ENCODE measurements at places on chromosomes 6 and 20. TPM values are rescaled to one million over a fixed set of nuclear protein-coding genes. Genes with fewer than 3 reads are reported as not detected.

The C20orf144 gene
- total RNA-seq = not detected

The SYCP2L gene
- total RNA-seq = not detected

The ABHD16B gene
- not detected for total RNA-seq

The LGSN gene
- total RNA-seq = 0.30 TPM

The NFS1 gene
- 73.2 TPM for total RNA-seq

The FKBP1C gene
- 0.31 TPM for total RNA-seq

The SLC17A1 gene
- total RNA-seq = not detected

The MEI4 gene
- not detected for total RNA-seq

The SLCO4A1 gene
- total RNA-seq = 52.1 TPM

The CLDN20 gene
- not detected for total RNA-seq

The GCM1 gene
- total RNA-seq = 0.24 TPM

The SLC22A2 gene
- not detected for total RNA-seq

The C6orf52 gene
- not detected for total RNA-seq

The HLA-DPA1 gene
- total RNA-seq = 95.6 TPM

The LPIN3 gene
- 77.8 TPM for total RNA-seq

The IMPG1 gene
- not detected for total RNA-seq

The GJE1 gene
- not detected for total RNA-seq

The KIAA1755 gene
- 3.3 TPM for total RNA-seq

The CYP24A1 gene
- total RNA-seq = 2.5 TPM

The SDCBP2 gene
- total RNA-seq = 74.4 TPM

The MRPL2 gene
- total RNA-seq = 21.2 TPM

The IP6K3 gene
- total RNA-seq = 0.83 TPM

The PACSIN1 gene
- total RNA-seq = not detected

The TPD52L1 gene
- 180 TPM for total RNA-seq

The KCNB1 gene
- 2.5 TPM for total RNA-seq

The OR12D3 gene
- total RNA-seq = not detected

The GGTLC1 gene
- not detected for total RNA-seq

The NRSN1 gene
- not detected for total RNA-seq

The GSS gene
- 80.9 TPM for total RNA-seq

The MYLK4 gene
- total RNA-seq = 1.8 TPM

The FRMD1 gene
- total RNA-seq = 2.6 TPM

The FLOT1 gene
- 39.8 TPM for total RNA-seq

The MUCL3 gene
- not detected for total RNA-seq

The HLA-DPB1 gene
- 53.8 TPM for total RNA-seq

The TGM3 gene
- total RNA-seq = 24.9 TPM

The NHSL1 gene
- total RNA-seq = 87.3 TPM

The MACROD2 gene
- total RNA-seq = 21.6 TPM

The KIF3B gene
- 13.2 TPM for total RNA-seq

The ARFGEF2 gene
- 37.5 TPM for total RNA-seq

The ERVFRD-1 gene
- not detected for total RNA-seq

The TRIM40 gene
- not detected for total RNA-seq

The RBCK1 gene
- 74.1 TPM for total RNA-seq

The MAFB gene
- 25.7 TPM for total RNA-seq

The ZC2HC1B gene
- not detected for total RNA-seq

The CLVS2 gene
- total RNA-seq = 0.15 TPM

The KIAA0408 gene
- 2.7 TPM for total RNA-seq

The DTD1 gene
- total RNA-seq = 33.2 TPM

The UST gene
- 16.7 TPM for total RNA-seq

The FARS2 gene
- total RNA-seq = 19.5 TPM

The PLTP gene
- 70.8 TPM for total RNA-seq

The ATRN gene
- total RNA-seq = 32.1 TPM

The MOCS1 gene
- total RNA-seq = 12.1 TPM

The SLC35F1 gene
- total RNA-seq = 1.1 TPM

The RPRD1B gene
- total RNA-seq = 45.6 TPM

The PLEKHG1 gene
- 39.7 TPM for total RNA-seq

The SLC4A11 gene
- 9.9 TPM for total RNA-seq

The PGBD1 gene
- total RNA-seq = 0.78 TPM

The LHFPL5 gene
- total RNA-seq = not detected

The AVP gene
- not detected for total RNA-seq

The ADGRG6 gene
- 80.3 TPM for total RNA-seq

Measured in suprapubic skin (tissue), 4 donors.